ENCODE measurements at places on chromosomes 5 and 9.

DNA sequence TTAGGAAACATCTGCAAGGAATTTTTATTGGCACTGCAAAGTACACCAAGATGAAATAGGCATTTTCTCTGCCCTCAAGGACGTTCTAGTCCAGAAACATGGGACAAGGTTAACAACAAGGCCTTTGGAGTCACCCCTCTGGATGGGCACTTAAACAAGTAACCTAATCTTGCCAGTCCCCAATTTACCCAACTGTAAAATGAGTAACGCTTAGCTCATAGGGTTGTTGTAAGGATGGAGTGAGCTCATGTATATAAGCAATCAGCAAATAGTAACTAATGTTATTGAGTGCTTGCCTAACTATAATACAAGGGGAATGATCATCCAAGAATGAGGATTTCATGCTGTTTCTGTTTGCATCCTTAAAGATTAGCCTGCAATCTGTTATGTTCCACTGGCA lies 189.3 kb downstream of the PAPPA start:
- DNase-seq, result no peak

DNA sequence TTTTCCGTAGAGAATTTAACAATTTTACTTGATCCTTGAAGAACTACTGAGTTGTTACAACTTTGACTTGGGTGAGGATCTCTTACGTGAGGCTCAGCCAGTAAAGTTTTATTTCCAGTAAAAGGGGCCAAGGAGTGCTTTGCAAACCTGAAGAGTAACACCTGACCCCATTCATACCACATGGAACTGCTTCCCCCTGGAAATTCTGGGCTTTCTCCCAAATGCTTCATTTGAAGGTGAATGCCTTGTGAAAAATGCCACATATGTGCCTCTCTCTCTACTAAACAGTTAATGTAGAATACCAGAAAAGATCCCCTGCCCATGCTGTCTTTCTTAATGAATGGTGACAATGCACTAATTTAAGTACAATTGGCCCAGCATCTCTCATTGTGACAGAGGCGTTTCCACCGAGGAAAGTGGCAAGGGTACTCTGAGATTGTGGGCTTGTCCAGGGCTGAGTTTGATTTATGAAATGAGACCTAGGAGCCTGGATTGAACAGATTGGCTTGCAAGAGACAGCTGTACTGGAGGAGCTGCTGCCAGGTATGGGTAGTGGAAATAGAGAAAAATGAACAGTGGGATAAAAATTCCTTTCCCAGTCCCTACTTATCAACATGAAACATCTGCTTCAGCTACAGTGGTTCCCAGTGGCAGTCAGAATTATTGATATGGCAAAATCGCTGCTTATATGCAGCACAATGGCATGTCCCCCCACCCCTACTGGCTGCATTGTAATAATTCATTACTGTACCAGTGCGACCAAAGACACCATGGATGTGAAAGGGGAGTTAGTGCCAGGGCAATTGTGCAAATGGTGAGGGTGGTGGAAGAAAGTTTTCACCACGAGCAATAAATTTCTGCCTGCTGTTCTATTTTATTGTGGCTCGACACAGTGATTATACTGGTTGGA lies 843.7 kb upstream of the WWC1 start:
- no peak for DNase-seq

- no peak for DNase-seq
Observed at GRCh38 chr5:160524827-160525226, 103.2 kb downstream of the PTTG1 start.

GRCh38 chr5:10935536-10935935 lies 174.5 kb upstream of the DAP start:
- DNase-seq, result no peak

GRCh38 chr5:7754997-7755596 lies 95.8 kb downstream of the CFAP90 start:
- no peak for DNase-seq

- no peak for DNase-seq
Observed at GRCh38 chr9:20683351-20684034, 566 bp upstream of the FOCAD start.

DNA sequence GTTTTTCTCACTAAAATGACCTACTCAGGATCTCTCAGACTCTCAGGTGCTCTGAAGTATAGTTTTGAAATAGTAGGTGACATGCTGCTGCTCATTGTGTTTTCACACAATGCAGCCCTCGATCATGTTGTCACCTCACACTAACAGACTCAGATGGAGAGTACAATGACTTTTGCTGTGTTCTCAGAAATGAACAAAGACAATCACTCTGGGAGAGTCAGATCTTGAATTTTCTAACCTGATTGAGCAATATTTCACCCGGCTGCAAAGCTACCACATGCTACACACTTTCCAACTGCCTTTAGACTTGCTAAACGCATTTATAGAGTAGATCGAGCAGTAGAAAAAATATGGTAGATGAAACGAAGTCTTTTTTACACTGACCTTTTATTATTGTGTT lies 113.4 kb downstream of the ST8SIA4 start:
- DNase-seq, result no peak

DNA sequence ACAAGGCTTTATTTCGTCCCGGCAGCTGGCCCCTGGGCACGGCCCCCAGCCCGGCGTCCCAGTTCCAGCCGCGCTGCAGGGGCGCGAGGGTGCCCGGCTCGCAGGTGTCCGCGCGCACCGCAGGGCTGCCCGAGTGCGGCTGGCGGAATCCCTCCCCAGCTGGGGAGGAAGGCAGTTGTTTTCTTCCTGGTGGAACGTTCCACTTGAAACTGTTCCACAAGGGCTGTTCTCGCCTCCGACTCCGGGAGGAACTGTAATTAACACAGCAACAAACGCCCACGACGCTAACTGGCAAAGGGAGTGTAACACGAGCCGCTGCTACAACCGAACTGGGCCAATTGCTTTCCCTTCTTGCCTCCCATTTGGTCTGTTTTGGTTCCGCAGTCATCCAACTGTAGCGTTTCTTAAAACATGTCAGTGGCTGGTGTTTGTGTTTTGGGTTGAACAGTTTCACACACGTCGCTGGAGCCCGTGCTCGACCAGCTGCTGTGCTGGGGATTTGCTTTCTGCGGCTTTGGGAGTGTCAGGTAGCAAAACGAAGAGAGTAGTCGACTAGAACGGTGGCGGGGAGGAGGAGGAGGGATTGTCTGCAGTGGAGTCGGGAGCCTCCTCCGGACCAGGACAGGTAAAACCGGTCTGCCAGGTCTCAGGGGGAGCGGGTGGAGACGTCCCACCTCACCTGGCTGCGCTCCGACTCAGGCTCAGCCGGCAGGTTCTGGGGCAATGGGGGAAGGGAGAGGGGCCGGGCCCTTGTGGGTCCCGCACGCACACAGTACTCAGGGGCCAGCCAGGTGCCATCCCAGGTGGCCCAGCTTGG lies 131.6 kb upstream of the NIPBL start:
- no peak for DNase-seq

GRCh38 chr5:38940230-38940858 lies 94.5 kb downstream of the OSMR start:
- no peak for DNase-seq

DNA sequence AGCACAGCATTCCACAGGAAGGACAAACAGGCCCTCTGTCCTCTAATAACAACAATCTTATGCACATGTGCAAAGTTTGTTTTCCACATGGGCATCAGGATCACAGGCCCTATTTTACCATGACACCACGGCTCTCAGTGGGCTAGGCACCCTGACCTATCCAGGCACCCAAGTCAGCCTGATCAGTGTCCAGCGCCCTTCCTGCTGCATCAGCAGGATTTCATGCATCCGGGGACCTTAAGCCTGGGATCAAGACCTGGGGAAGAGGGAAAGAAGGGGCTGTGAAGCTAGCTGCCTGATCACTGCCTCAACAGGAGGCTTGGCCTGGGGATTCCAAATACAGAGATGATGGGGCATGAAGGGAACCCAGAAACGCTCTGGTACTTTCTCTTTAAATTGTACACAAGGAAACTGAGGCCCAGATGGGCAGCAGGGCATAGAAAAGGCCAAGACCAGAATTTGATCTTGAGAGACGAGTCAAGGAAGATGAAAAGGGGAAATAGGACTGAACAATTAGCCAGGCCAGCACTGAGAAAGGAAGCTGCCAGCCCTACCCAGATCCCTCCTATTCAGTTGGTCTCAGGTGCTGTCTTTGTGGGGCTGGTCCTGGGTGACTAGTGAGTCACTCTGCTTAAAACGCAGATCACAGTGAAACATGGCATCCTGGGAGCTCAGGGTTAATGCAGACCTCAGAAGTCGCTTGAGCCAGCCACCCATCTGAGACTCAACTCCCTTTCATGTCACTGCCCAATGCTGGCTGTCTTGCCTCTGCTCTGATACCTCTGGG lies 57.9 kb downstream of the SHB start:
- no peak for DNase-seq

DNA sequence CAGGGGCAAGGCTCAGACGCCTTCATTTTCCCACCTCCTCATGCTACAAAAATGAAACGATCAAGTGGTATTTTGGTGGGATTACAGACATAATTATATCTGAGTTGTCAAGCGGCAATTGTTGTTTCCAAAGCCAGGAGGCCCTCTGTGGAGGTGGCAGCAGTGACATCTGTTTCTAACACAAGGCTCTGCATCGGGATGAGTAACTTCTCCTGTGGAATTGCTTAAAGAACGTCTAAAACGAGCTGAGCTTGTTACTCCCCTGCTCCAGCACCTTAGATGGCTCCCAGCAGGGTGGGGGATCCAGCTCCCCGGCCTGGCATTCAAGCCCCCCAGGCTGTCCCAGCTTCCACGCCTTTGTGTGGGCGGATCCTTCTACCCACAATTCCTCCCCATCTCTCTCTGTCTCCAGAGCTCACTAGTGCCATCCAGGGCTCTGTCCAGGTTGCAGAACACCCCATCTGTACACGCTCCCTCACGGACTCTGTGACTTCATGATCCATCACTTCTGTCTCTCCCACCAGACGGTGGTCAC lies 36.8 kb downstream of the DAB2IP start:
- no peak for DNase-seq

DNA sequence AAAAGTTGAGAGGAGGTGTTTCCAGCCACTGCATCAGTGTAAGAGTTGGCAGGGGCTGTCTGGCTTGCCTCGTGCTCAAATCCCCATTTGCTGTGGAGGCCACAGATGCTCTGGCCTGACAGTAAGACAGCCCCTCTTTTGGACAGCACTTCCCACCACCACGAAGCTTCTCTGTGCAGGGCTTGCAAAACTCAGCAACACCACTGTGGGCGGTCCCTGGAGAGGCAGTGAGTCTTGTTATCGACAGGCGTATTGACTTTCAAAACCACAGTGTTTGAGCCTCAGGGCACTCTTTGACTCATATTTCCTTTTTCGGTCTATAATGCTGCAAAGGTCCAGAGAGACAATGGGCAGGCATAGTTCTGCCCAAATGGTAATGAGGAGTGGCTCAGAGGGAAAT lies 539.5 kb downstream of the EBF1 start:
- no peak for DNase-seq

DNA sequence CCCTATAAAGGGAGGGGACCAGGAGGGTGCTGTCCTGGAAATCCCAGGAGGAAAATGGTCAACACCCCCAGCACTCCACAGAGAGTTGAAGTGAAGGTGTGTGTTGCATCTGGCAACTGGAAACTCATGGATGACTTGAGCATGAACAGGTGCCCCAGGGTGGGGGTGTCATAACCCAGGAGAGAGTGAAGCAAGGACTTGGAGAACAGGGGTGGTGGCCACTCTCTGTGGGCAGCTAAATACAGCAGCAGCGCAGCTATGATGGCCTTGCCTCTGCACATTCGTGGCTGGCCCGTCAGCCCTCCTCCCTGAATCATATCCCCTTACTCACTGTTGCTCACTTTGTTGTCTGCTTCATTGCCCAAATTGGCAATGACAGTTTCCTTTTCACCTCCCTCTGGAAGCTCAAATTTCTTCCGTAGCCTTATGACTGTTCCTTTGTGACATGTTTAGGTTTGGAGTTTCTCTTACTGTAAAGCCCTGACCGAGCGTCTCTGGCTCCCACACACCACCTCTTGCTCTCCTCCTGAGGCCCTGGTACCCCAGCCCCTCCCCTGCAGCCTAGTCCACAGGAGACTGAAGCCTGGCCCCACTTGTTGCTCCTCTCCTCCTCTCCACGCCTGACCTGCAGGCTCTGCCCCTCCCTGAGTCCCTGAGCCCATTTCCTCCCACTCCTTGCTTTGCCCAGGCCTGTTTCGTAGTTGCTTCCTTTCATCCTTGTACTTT lies 185.8 kb downstream of the CD180 start:
- DNase-seq, result no peak

GRCh38 chr9:79565245-79565644 lies 6.5 kb upstream of the TLE4 start:
- no peak for DNase-seq

- no peak for DNase-seq
Observed at GRCh38 chr5:113387844-113388243, 46.9 kb downstream of the TSSK1B start.

- no peak for DNase-seq
Observed at GRCh38 chr5:109562441-109562840, 127.3 kb upstream of the MAN2A1 start.

- DNase-seq, result no peak
Observed at GRCh38 chr9:70455993-70456704, 41.7 kb upstream of the KLF9 start.

DNA sequence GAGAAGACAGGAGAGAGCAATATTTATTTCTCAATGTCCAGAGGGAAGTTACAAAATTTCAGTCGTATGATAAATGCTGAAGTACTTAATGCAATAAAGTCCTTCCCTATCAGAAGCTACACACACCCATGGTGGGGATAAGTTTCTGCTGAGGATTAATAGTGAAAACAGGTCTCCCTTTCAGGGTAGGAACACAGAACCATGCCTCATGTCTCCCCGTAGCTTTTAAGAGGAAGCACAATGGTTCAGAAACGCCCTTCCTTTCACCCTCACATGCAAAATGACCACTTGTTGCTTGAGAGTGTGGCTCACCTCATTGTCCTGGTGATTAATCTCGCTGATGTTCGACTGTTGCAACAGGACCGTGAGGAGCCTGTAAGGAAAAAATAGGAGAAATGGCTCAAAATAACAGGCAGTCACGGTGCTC lies 73.6 kb downstream of the ANKRD55 start:
- DNase-seq, result no peak

DNA sequence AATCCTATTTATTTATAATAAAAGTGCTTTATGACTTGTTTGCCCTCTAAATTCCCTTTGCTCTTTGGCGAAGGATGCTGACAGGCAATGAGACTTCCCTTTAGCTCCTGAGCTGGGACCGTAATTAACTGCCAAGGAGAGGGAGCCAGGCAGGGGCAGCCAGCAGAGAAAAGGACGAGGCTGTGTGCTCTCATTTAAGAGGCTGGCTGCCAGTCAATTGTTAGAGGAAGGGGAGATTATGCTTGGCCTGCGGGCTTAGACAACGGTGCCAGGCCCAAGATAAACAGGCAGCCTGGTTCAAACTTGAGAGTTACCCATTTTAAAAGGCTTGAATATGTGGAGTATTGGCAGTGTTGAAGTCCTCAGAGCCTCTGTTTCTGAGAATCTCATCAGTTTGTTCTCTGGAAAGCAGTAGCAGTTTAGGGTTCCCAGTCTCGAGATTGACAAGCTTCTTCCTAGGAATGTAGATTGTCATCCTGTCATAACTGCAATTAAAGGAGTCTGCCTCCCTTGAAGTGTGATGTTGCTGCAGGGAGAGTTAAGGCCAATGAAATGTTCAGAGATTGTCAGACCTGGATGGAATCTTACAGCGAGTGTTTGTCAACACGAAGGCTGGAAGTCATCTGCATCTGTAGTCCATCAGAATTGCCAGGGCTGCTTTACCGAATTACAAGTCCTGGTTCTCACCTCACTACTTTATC lies 113.2 kb downstream of the JAKMIP2 start:
- DNase-seq, result no peak

Data from stimulated activated CD8-positive, alpha-beta memory T cell treated with anti-CD3 and anti-CD28 coated beads, Interleukin-4, amount 100 ng/mL, for 1 hour (primary cell).